ENCODE measurements at places on chromosomes 12 and 14. TPM values are rescaled to one million over a fixed set of nuclear protein-coding genes. Genes with fewer than 3 reads are reported as not detected.
A peak's percentile ranks its signal among the peaks of the same experiment; 100 is the strongest.

KRT74 gene
- total RNA-seq, result not detected

SCNN1A gene
- 1.1 TPM for total RNA-seq

KRT78 gene
- not detected for total RNA-seq

TAS2R42 gene
- total RNA-seq, result not detected

SERPINA6 gene
- total RNA-seq, result not detected

SPIC gene
- not detected for total RNA-seq

POLE2 gene
- total RNA-seq, result 2.1 TPM

GPR68 gene
- 2.0 TPM for total RNA-seq

NEUROD4 gene
- total RNA-seq, result 0.13 TPM

CD4 gene
- 13.3 TPM for total RNA-seq

DNA sequence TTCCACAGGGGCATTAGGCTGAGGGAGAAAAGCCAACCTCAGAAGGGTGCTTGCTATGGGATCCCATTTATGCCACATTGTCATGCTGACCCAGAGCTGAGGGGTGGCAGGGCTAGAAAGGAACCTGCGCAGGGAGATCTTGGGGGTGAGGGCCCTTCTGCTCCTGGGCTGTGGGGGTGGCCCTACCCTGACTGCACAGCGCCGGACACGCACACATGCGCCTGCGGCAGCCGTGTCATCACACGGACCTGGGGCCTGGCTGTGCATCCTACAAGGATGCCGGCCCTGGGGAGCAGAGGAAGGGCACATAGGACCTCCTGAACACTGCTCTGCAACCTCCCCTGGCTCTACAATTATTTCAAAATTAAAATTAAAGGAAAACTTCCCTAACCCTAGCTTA lies 6.9 kb downstream of the CDCA4 start:
- DNase-seq, result no peak

GRCh38 chr14:94269156-94269555 lies 23.9 kb downstream of the SERPINA10 start:
- DNase-seq, result no peak

DNA sequence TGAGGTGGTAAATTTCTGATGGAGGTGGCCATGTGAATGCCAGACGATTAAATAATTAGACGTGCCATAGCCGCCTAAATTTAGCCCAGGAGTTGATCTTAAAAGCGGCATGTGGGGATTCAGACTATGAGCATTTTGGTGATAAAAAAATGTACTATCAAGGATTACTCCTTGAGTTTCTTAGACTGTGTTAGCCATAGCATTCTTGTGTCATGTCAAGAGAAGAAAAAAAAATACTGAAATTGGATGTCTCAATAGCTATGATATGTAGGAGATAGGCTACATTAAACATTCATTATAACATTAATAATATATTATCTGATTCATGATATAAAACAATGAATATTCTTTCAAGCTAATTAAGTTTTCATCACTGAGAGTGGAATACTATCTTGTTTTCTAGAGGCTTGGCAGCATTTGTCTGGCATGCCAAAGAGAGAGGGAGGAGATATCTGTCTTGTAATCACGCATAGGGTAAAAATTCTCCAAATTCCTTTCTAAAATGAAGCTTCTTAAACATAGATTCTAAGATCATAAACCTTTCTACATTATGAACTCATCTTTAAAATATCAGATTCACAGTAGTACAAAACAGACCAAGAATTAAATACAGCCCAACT lies 727.0 kb downstream of the C12orf50 start:
- no peak for DNase-seq

DNA sequence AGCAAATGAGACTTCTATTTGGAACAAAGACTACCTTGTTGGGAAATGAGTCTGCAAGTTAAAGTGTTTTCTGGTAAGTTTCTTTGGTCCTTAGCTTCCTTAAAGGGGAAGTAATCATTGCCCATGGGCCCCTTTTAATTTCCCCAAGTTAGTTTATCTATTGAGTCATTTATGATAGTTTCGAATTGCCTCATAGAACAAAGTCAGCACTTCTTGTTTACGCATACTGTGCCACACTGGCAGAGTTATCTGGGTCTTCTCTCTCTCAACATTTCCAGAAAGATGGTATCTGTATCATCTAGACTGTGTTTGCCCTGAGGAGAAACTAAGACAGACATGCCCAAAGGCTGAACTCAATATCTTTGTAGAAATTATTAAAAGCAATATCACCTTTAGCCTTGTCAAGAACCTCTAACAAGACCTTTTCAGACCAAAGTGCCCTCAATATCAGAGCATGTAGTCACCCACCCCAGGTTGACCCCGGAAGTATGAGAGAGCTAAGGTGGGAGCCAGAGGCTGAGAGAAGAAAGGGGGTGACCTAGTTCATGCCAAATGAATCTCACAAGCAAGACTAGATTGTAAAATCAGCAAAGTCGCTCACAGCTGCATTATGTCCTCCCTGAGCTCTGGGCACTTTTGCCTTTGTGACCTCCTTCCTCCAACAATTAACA lies 40.0 kb downstream of the GPR65 start:
- no peak for DNase-seq

- no peak for DNase-seq
These were observed 209.1 kb downstream of the NUBPL start for GRCh38 chr14:31770271-31770670.

DNA sequence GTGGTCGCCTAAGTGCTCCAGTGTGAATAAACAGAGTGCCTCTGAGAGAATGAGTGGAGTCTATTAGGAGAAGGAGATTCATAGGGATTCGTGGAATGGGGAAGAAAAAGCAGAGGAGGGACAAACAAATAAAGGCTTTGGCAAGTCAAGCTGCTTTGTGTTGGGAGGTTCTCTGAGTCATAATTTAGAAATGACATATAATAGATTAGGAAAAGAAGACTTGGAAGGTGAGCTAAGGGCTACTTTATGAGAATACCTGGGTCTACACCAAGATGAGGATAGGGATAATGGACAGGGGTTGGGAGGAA lies 6.4 kb upstream of the NTN4 start:
- no peak for DNase-seq

- peak; percentile 32 for DNase-seq
These were observed 119.4 kb downstream of the SAMD4A start for GRCh38 chr14:54686219-54686870.

DNA sequence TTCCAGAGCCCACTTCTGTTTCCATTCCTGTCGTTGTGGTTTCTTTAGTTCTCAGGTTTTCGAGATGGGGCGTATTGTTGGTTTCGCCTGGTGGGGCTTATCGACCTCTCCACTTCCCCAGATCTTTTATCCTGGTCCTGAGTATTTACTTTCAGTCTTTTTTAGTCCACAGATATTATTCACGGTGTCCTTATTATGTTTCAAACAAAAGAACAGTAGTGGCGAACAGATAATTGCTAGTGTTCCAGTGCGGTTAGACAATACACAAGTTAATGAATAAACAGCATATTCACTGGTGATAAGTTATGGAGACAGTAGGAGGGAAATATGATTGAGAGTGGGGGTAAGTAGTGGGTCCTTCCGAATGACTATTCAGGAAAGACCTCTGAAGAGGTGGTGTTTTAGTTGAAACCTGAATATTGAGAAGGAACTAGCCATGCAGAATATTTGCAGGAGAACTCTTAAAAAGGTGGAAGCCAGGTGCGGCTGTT lies 668 bp downstream of the TMEM260 start:
- no peak for DNase-seq

- no peak for DNase-seq
These were observed 14.1 kb downstream of the ABCD2 start for GRCh38 chr12:39605501-39605900.

GRCh38 chr14:49770212-49770817 lies 2.4 kb downstream of the KLHDC2 start:
- DNase-seq, result no peak

GRCh38 chr14:92449404-92450181 lies 64.0 kb upstream of the RIN3 start:
- DNase-seq, result no peak

DNA sequence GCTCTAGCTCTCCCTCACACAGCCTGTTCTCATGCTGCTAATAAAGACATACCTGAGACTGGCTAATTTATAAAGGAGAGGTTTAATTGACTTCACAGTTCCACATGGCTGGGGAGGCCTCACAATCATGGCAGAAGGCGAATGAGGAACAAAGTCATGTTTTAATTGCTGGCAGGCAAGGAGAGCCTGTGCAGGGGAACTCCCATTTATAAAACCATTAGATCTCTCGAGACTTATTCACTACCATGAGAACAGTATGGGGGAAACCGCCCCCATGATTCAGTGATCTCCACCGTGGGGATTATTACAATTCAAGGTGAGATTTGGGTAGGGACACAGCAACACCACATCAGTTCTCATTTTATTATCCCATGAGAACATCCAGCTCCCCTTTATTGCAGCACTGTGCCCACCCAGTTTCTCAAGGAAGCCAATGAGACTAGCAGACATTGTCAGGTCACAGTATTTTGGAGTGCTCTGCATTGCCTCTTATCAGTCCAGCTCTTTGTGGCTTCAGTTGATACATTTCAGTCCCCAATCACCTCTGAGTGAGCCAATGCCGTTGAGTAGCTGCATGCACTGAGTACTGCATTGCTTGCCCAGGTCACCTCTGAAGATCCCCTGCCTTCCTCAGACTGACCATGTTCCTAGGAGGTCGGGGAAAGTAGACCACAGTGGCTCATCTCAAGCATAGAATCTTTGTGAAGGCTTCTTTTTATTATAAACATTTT lies 131.2 kb downstream of the CRADD start:
- DNase-seq, result no peak

- DNase-seq, result no peak
These were observed 16.2 kb upstream of the AACS start for GRCh38 chr12:125049093-125049458.

DNA sequence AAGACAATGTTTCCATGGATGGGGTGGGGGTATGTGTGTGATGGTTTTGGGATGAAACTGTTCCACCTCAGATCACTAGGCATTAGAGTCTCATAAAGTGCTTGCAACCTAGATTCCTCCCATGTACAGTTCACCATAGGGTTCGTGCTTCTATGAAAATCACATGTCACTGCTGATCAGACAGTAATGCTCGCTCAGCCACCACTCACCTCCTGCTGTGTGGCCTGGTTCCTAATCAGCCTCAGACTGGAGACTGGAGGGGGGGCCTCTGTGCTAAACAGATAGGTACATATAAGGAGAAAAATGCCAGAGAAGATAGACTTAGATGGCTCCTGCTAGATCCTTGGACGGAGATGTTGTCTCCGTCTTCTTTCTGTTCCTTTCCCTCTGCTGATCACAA lies 1296.9 kb upstream of the SEL1L start:
- no peak for DNase-seq

DNA sequence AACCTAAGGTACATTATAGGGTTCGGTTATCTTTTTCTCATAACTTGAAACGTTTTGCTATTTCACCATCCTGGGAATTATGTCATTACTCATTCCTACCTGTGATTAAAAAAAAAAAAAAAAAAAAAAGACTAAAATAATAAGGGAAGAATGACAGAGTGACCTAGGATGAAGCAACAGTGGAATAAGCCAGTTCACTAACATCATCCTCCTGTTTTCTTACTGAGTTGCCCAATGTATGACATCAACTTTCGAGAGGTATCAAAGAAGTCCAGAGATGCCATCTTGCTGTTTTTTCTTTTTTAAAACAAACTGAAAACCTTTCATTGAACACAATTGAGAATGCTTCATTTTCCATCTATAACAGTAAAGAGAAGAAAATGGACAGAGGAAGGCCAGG lies 42.8 kb downstream of the AMN start:
- DNase-seq, result no peak

- DNase-seq, result no peak
These were observed 1.3 kb downstream of the KRT78 start for GRCh38 chr12:52847335-52848102.

GRCh38 chr12:23349564-23349963 lies 599.9 kb downstream of the SOX5 start:
- DNase-seq, result no peak

DNA sequence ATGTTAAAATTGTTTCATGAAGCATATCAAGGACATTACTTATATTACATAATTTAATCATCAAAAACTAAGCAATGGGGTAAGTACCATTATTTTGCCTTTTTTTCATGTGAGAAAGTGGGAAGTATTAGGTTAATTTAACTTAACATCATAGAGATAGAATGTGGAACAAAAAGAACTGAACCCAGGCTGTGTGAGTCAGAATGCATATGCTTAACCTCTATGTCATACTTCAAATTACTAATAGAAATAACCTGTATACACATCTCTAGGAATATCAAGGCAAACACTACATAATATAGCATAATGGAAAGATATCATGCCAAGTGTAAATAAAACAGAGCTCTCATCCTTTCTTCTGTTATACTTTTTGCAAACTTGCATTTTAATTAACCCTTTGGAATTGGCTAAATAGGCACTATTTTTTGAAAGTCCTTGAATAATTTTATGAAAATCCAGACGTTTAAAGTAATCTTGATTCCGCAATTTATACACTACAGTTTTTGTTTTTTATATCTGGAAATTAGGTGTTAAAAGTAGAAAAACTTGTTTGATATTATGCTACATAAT lies 777.7 kb downstream of the SLC6A15 start:
- DNase-seq, result no peak

- DNase-seq, result no peak
These were observed 404.4 kb downstream of the SLC6A15 start for GRCh38 chr12:84507956-84508850.

GRCh38 chr12:128047266-128048060 lies 219.5 kb upstream of the TMEM132C start:
- DNase-seq, result no peak
